T-helper 17 cell (primary cell): ENCODE measurements at places on chromosomes 11 and 22.

DNA sequence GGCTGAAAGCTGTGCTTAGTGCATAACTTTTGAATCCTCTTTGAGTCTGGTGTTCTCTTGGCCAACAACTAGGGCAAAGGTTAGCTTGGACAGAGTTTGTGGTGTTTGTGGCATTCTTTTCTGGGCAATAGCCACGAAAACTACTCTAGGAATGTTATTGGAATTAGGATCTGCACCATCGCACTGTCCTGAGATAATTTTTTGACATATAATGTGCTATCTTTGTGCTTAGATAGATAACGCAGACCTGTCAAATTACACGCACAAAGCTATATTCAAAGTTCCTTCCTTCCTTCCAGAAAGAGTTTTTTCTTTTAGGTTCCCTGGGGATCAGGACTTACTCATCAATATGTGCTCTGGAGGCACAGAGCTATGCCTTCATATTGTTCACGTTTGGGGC, 166.8 kb upstream of the MTMR2 start:
- DNase-seq, result no peak

DNA sequence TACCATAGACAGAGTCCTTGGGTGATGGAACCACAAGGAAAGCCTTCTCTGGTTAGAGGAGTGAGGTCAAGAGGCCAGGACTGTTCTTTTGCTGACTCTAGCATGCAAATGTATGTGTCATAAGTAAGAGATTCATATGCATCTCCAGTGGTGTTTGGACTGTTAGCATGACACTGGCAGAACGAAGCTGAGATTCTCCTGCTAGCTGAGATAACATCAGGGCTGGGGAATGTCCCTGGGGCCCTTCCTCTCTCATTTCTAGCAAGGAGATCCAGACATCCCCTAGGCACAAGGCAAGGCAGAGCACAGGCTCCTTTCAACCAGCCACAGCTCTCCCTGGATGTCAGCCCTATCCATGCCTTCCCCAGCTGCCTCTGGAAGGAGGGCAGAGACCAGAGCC, 711.3 kb downstream of the OPCML start:
- no peak for DNase-seq

DNA sequence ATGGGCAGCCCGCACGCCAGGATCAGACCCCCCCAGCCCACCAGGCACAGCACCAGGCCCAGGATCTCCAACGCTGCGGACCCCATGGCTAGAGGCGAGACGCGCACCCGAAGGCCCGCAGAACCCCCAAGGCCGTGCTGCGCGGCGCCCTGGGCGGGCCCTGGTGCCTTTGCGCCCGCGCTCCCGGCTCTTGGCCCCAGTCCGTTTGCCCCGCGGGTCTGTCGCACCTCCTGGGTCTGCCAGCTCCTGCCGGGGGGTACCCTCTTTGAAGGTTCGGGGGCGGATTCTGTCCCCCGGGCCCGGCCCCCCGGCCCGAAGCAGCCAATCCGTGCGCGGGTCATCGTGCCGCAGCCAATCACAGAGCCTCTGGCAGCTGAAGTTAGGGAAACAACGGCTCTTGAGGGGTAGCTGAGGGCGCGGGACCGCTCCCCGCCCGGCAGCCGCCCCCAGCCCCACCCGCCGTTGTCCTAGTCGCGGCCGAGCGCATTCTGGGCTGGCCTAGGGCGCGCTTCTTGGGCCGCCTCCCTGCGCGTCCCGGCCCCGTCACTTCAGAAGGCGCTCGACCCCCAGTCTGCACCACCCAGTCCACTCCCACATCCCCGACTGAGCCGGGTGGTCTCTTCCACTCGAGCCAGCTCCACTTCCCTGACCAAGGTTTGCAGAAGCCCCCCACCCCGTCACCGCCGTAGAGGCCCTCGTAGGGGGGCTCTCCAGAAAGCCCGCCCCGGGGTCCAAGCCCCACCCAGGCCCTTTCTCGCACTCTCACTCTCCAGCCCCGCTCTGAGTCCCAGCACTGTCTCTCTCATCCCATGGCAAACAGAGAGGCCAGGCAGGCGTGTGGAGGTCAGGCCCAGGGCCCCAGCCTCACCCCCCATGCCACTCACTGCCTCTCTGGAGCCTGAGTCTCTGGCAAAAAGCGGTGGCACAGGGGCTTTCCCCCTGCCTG, at the start of gene CLDN5:
CLDN5 (minus strand) TSS at position 241 of the 946 bp plus-strand sequence; CDS start at position 86, 155 bp downstream.
- DNase-seq, result no peak

DNA sequence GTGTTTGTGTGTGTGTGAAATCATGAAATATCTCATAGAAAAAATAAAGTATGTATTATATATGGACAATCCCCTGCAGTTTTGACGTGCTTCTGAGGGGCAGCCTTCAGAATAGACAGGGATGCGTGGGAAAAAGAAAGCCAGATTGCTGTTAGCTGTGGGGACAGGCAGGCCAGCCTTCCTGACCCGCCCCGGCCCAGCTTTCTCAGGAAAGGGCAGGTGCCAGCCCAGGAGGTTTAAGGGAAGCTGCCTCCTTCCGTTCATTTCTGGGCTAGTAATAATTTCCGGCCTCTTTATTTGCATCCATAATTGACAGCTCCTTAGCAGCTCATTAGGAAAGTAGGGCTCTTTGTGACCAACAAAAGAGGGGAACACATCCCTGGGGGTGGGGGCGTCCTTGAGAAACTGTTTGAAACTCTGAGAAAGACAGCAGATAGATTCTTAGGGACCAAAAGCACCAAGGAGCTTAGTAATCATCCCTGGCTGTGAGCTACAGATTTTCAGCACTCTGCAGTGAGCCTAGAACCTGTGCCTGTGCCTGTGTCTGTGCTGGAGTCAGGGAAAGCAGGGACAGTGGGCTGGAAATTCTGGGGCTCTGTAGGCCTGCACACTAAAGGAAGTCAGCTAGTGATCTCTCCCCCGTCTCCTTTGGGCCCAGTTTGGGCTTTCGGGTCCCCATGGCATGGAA, 632.9 kb upstream of the CADM1 start:
- no peak for DNase-seq

GRCh38 chr11:117511483-117511930, 183.9 kb downstream of the CEP164 start:
- no peak for DNase-seq

GRCh38 chr11:82676483-82677094, 57.1 kb downstream of the FAM181B start:
- DNase-seq, result no peak

DNA sequence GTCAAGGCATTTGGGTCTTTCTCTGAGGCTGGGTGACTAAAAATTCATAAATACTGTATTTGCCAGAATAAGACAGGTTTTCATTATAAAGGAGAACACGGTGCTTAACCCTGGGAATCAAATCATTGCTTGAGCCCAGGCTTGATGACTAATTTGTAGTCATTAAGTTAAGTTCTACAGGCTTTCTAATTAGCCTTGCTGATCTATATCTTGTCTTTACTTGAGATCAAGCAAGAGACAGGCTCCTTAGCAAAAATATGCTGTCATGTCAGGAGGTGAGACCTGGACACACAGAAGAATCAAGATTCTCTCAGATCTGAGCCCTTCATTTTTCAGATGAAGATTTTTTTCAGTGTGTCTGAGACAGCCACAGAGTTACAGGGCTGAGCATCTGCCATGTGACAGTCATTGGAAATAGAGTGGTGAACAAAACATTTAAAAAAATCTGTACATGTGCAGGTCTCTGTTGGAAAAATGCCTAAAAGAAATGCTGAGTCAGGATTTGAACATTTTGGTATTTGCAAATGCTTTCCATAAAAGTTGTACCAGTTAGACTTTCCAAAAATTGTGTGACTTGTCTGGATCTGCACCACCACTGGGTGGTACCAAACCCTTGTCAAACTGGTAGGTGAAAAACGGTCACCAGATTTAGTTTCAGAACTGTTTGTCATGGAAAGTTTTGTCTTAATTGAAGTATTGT, 14.6 kb downstream of the ACAT1 start:
- no peak for DNase-seq

DNA sequence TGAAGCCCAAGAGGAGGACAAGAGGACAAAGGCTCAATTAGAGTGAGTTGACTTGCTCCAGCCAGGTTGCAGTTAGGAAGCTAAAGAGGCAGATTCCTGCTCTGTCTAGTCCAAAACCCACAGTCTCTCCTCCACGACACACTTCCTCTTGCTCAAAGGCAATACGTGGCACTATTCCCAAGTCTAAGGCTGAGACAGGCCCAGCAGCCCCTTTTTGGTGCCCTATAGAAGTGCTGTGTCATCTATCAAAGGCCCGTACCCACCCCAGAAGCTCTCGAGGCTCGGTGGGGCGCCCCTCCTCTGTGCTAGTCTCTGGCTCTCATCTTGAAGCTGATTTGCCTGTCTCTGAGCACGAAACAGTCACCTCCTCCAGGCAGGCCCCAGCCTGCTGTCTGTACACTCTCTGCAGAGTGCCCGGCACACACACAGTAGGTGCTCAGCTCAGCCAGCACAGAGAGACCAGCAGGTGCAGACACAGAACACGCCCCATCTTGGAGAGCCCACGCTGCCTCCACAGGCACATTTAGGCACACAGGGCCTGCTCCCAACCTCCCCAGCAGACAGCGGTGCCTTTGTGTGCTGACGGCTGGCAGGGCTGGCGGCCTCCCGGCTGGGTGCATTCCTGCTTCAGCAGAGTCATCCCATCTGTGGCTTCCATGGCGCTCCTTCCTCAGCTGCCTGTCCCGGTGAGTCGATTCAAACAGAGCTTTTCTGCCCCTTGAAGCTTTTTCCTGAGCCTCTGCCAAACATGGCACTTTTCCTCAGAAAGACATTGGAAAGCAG, 52.8 kb downstream of the MYH9 start:
- DNase-seq, result no peak

GRCh38 chr11:76885390-76886097, 24.8 kb downstream of the ACER3 start:
- no peak for DNase-seq
